ACHN (cell line): ENCODE measurements at places on chromosomes 16 and 17.
A peak's percentile ranks its signal among the peaks of the same experiment; 100 is the strongest.

- DNase-seq = no peak
Measured at GRCh38 chr17:57329380-57330214, 73.3 kb downstream of the MSI2 start.

DNA sequence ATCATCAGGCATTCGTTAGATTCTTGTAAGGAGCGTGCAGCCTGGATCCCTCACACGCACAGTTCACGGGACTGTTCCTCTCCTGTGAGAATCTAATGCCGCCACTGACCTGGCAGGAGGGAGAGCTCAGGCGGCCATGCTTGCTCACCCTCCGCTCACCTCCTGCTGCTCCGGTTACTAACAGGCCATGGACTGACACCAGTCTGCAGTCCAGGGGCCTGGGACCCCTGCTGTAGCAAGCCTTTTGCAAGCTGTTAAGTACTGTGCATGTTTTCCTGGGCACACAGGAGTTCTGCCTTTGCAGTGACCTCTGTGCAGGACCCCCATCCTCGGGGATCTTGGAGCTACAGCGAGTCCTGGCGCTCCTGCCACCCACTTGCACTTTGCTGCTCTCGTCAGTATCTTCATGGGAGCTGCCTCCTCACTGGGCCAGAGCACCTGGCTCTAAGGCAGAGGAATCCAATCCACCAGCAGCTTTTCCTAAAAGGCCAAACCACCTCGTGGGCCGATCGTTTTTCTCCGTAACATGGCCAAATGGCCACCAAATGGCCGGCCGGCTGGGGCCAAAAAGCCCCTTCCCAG is 230.6 kb downstream of the FOXL1 start:
- no peak for DNase-seq

DNA sequence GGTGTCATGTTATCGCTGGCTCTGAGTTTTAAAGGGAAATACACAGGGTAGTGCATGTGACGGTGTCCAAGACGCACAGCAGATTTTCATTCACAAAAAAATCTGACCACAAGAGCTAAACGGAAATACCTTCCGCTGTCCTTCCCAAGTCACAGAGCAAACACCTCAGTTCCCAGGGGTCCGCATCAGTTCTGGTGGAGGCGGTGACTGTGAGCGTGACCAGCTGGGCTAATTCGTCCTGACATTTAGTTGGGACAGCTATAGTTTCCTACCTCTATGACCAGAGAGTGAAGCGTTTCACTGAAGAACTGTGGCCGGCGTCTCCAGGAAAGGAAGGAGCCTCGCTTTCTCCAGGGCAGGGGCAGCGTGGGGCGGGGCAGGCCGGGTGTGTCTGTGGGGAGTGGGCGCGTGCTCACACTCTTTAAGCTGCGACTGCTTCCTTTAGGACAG is 10.5 kb upstream of the FASN start:
- DNase-seq = no peak

DNA sequence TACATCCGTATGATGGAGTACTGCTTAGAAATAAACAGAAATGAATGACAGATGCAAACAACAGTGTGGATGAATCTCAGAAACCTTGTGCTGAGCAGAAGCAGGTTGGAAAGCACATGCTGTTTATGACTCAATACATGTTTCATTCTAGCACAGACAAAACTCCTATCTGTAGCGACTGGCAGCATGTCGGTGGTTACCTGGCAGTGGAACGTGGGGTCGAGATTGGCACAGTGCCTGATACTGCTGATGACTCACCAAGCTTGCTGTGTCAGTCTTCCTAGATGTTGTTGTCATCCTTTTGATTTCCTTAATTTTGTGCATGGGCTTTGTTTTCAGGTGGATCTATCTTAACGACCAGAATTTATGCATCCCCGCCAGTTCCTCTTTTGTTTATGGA is 62.1 kb downstream of the GAN start:
- DNase-seq = no peak

GRCh38 chr17:8124350-8125153 is 646 bp upstream of the HES7 start:
- DNase-seq = peak; percentile 48

DNA sequence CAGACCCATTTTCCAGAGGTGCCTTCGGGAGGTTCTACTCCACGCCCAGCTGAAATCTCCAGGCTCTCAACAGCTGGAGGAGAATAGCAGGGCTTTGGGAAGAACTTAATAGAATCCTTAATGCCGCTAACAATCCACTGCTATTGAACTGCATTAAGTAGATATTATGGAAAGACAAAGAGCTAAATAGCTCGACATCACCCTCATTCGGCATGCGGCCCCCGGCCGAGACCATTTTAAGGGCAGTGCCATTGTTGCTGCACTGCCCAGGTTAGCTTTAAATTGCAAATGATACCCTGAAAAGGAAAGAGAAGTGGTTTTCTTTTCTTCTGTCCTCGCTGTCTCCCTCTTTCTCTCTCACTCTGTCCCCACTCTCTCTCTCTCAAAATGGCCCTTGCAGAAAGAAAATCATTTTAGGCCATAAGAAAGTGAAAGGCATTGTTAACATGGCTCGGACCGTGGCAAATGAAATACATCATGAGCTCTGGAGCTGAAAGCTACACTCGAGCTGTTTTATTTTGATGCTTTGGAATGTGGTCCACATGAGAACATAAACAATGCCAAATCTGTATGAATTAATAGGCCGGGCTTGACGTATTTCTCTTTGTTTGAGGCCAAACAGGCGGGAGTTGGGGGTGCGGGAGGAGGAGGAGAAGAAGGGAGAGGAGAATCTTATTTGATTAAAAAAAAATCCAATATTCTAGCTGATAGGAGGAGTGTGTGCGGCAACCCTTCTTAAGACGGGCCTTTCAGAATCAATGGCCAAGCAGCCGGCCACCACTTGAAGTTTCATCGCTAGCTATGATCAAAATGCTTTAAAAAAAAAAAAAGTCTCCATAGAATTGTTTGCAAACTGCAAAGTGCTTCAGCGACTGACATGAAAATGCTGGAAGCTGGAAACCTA is 298.8 kb upstream of the IRX3 start:
- no peak for DNase-seq

- no peak for DNase-seq
Measured at GRCh38 chr17:4506892-4507291, 8.2 kb downstream of the SPNS2 start.

DNA sequence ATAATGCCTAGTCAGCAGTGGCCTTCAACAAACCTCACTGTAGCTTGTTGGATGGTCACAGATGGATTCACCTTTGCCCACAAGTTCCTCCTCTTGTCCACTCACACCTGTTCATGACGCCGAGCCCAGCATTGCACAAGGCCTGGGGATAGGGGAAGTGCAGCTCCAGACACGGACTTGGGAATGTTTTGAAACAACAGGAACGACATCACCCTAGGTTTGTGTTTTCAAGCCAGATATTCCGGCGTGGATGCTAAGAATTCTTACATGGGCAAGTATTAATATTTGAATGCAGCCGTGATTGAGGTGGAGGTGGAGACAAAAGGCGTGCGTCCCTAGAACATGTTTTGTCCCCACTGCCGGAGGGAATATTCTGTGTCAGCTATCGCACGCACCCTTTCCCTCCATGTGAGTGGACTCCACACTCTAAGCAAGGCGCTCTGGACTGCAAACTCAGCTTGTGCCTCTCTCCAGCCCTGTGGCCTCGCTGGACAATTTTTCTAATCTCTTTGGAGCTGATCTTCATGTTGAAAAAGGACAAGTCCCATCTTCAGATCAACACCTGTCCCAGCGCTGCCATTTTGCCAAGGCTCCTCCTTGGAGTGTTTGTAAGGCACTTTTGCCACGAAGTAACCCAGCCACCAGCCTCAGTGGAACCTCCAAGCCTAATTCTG is 2.0 kb upstream of the BANP start:
- no peak for DNase-seq

- no peak for DNase-seq
Measured at GRCh38 chr17:49435671-49436029, 21.0 kb upstream of the PHB1 start.

DNA sequence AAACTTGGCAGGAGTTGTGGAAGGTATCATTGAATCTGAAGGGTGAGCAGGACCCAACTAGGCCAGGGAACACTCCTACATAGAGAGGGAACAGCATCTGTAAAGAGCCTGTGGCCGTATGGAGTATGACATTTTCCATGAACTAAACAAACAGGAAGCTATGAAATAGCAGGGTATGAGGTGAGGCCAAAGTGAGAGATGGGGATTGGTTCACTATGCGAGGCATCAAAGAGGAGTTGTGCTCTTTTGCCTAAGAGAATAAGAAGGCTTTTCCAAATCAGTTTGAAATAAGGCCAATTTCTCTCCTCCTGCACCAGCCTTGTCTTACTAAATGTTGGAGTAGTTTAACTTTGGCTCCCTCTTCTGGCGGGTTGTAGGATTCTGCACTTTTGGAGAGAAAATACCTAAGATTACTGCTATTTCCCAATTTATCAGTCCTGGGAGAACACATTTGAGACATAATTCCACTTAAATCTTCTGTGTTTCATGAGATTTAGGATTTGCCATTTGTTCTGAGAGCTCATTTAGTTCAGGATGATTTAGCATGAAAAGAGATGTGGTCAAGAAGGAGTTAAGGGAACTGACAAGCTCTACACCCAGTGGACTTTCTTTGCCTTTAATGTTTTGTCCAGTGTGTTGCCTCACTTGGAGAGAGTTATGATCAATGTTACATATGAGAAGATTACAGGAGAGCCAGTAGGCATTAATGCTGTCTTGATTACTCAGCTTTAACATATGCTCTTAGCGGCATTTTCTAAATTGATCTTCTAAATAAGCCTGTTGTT is 55.4 kb downstream of the TNRC6C start:
- DNase-seq = peak; percentile 64

- no peak for DNase-seq
Measured at GRCh38 chr17:57484081-57484666, 227.9 kb downstream of the MSI2 start.

DNA sequence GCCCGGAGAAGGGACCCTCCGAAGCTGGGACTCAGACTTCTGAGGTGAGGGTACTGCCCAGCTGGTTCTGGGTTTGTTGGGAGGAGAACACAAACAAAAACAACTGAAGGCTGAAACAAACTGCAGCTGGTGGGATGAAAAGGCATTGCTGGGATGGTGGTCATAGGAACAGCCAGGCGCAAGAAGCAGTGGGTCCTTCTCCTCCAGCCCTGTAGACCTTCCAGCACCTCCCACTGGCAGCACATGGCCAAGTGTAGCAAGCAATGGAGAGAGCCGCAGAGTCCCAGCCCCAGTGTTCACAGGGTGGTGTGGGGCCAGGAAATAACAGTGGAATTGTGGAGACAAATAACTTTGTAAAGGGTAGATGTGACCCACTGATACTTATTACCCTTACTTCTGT is 48.7 kb upstream of the FOXJ1 start:
- DNase-seq = no peak

DNA sequence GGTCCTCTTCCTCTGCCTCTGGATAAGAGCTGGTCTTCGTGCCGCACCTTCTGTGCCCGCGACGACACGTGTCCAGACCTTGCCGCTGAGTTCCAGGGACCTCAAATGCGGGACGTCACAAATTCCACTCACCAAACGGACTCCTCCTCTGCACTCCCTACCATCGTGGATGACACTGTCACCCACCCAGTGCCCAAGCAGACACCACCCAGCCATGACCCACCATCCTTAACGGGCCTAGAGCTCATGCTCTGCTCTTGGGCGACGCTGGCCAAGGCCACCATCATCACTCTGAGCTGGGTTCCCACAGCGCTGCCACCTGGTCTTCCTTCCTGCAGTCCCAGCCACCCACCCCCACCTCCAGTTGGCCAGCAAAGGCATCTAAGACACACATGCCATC is 96.4 kb upstream of the RPL38 start:
- no peak for DNase-seq

- DNase-seq = no peak
Measured at GRCh38 chr16:85202631-85203461, 90.6 kb upstream of the CIBAR2 start.

- no peak for DNase-seq
Measured at GRCh38 chr16:17518441-17518840, 47.7 kb upstream of the XYLT1 start.

DNA sequence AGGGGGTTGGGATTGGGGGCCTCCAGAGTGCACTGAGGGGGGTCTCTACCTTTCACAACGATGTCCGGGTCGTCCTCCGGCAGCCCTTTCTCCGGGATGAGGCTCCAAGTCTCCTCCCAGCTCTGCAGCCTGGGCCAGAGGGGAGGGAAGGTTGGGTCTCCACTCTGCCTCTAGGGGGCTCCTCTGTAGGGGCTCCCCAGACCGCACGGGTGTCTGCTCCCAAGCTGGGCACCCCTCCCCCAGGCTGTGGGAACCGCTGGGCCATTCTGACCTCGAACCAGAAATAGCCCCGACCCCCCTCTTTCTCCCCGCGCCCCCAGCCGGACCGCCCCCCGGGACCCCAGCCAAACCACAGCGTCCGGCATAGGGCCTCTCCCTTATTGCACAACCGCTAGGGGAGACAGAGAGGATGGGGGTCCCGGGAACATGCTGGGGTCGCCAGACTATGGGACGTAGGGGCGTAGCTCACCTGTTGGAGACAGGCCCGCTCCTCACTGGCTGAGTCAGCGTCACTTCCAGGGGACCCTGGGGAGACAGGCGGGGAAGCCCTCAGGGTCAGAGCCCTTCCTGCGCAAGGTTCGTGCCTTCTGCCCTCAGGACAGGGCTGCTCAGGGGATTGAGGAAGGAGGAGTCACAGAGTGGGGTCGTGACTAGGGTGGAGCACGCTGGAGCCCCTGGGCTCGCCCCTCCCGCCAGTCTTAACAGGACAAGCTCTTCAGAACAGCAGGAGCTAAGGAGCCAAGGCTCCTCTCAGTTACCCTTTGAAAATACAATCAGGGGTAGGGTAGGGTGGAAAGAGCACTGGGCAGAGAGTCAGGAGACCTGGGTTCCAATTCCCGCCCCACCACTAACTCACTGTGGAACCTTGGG is 2.7 kb downstream of the PLEKHH3 start:
- peak; percentile 62 for DNase-seq

GRCh38 chr16:77960766-77961165 is 61.6 kb upstream of the CLEC3A start:
- DNase-seq = no peak

- peak; percentile 5 for DNase-seq
Measured at GRCh38 chr17:57724026-57724728, 20.9 kb downstream of the CCDC182 start.

DNA sequence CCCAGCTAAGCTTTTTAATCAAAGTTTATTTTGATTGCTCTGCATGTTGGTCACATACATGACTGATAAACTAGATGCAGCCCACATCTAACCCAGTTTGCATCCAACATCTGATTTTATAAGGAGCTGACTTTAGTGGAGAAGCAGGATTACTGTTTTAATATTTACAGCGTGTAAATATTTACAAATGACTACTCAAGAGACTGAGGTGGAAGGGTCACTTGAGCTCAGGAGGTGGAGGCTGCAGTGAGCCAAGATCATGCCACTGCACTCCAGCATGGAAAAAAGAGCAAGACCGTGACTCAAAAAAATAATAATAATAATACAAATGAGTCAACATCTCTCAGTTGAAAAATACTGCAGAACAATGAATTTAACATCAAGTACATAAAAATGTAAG is 50.8 kb downstream of the PARN start:
- DNase-seq = no peak

DNA sequence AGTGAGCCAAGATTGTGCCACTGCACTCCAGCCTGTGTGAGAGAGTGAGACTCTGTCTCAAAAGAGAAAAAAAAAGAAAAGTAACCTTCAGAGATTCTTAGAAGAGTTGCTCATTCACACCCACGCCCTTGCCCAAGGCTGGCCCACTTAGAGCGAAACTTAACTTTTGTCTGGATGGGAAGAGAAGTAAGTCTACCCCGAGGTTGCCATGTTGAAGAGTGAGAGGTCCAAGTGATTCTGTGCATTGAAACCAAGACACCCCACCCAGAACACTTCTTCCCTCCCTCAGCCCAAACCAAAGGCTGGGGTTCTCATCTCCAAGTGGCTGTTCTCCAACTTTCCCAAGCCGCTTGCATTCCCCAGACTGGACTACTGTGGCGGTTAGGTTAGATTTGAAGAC is 2.4 kb upstream of the CISD3 start:
- no peak for DNase-seq
